ENCODE measurements at places on chromosomes 6 and 20.

DNA sequence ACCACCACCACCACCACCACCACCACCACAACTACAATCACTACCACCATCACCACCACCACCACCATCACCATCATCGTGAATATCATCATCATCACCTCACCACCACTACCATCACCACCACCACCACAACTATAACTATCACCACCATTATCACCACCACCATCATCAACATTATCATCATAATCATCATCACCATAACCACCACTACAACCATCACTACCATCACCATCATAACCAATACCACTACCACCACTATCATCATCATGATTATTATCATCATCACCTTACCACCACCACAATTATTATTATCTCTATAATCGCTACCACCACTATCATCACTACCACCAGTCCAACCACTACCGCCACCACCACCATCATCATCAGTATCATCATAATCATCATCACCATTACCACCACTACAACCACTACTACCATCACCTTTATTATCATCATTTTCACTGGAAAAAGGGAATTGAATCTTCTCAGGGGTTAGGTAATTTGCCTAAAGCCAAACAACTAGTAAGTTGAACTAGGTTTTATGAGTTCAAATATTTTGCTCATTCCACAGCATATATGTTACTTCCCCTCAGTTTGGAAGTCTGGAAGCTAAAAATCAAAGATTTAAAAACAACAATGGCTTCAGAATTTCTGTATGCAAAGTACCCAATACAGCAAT lies 8.3 kb downstream of the RIPOR2 start:
- no peak for DNase-seq

GRCh38 chr20:15642676-15643075 lies 930.6 kb downstream of the KIF16B start:
- DNase-seq: no peak

GRCh38 chr6:71383901-71384489 lies 95.4 kb downstream of the OGFRL1 start:
- DNase-seq: peak; percentile 33

GRCh38 chr6:43784049-43784855 lies 14.2 kb downstream of the VEGFA start:
- DNase-seq: no peak

DNA sequence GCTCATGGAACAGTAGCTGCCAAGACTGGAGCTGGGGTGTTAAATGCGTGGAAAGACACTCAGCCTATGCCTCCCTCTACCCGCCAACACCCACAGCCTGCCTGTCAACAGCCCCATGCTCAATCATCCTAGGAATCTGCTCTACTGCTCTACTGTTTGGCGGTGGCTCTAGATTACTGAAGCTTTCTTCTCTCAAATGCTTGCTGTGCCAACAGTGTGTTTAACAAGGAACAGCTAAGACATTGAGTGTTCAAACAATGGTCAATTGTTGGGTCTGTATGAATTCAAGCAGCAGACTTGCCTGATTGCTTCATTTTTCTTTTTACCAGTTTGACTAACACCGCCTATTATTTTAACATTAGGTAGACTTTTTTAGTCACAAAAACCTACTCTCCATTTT lies 258.6 kb downstream of the SOD2 start:
- DNase-seq: no peak

DNA sequence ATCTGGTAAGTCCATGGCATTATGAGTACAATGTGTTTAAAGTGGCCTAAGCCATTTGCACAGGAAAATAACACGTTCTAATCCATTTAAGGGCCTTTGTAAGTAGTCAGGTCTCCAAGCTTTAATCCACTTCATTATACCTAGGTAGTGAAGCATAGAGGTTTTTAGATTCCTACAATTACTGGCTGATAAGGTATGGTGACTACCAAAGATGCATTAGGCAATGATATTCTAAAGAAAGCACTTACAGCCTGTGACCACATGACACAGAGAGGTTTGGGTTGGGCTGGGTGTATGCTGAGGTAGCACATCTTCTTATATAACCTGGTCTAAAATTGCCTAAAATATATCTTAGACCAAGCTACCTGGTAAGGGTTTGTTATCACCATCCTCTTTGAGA lies 504.4 kb downstream of the TFAP2B start:
- no peak for DNase-seq

DNA sequence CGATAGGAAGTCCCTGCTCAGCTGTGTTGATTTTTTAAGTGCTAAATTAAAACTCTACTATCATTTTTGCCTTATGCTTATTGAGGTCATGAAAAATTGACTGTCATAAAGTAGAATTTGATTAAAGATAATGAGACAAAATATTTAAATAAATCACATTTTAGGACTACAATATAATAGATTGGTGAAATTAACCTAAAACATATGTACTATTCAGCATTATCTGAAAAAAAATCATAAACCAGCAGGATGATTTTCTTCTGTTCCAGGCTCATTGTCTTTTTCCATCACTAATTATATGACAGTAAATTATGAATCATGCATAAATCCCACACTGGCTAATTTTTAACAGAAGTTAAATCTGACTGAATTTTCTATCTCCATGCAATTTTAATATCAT lies 373.6 kb upstream of the NRSN1 start:
- no peak for DNase-seq

GRCh38 chr20:60395991-60396390 lies 437.8 kb downstream of the CDH26 start:
- DNase-seq: no peak

- DNase-seq: no peak
Observed at GRCh38 chr6:135946674-135947073, 95.2 kb downstream of the PDE7B start.

- no peak for DNase-seq
Observed at GRCh38 chr6:158048589-158048988, 66.9 kb downstream of the SYNJ2 start.

DNA sequence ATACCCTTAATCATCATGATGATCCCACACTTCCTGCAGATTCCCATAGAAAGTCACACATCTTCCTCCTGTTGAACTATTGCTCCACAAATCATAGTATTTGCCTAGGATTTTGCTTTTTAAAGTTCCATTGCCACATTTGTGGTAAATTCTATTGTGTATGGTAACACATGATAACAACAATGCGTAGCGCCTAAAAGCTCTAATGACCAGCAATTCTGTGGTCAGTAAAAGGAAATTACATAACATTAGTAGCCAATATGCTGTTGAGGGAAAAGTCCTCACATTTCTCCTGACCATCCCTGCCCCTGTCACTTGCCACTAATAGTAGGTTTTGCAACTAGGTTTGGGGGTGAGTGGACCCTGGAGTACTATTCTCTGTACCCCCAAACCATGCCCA lies 31.8 kb upstream of the PDE7B start:
- no peak for DNase-seq

- no peak for DNase-seq
Observed at GRCh38 chr20:57500962-57501361, 24.0 kb downstream of the CTCFL start.

DNA sequence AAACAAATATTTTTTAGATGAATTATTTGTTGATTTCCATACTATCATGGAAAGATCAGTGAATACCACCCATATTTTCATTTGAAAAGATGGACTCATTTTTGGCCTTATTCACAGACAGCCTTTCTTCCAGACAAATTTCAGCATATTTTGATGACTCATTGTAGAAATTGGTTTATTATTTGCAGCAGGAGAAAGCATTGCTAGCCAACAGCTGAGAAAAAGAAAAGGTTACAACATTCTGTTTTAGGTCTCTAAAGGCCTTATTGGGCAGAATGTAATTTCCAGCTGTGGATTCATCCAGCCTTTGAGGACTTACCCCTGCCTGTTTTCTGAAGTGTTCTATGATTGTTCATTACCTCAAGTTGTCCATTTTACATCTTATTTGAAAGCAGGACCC lies 201.9 kb downstream of the PLCB4 start:
- DNase-seq: no peak

GRCh38 chr6:2529211-2529719 lies 221.5 kb downstream of the MYLK4 start:
- DNase-seq: no peak

DNA sequence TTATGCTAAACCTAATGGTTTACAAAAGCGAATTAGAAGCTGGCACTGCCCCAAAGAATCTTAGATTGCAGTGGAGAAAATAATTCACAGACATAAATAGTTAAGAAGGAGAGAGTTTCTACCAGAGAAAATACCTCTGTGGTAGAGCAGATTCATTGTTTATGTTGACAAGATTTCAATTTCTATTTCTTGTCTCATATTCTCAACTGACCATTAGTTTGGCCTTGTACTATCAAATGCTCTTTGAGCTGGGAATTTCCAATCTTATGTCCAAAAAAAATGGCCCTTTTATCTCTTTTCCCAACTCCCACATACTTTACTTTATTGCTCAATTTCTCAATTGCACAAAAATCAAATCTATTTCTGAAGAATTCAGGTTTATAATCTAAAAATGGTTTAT lies 804.1 kb upstream of the CITED2 start:
- DNase-seq: no peak

- DNase-seq: no peak
Observed at GRCh38 chr20:43787937-43788336, 61.1 kb upstream of the GTSF1L start.

DNA sequence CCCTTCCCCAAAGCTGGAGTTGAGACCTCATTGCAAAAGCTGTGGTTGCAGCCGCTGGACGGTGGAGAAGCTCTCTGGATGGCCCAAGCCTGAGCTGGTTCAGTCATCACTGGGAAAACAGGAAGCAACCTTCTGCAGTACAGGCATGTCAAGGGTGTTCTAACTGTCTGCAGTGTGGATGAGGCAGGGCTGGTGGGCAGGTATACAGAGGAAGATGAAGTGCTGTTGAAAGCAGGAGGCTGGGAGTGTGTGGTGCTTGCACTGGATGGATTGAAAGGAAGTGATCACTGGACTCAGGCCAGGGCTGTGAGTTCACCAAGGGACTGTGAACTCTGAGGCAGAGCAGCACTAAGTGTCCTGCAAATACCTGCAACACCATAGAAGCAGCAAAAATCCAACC lies 89.0 kb upstream of the NOX3 start:
- DNase-seq: no peak

DNA sequence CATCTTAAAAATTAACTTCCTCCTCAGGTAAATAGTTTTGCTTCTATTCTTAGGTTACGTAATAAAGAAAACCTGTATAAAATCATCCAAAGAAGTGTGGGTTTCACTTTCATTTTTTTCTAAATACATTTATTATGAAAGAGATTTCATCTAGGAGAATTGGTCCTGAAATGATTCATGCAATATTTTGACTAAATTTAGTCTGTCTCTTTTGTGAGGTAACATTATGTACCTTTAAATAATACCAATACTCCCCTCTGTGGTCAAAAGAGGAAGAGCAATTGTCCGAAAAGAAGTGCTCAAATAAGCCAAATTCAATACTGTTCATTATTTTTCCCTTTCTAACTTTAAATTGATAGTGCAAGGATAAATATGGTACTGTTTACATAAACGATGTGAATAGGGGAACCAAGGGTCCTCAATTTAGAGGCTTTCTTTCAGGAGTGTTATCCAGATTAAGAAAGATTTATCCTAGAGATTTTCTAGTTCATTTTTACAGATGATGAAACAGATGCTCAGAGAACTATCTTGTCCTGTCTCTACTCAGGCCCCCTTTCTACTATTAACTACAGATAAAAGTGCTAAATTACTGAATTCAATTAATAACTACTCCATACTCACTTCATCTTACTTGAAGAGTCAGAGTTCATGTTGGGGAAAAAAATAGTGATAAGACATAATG lies 26.2 kb downstream of the CYP39A1 start:
- no peak for DNase-seq

- peak; percentile 38 for DNase-seq
Observed at GRCh38 chr6:30915591-30915946, 1.5 kb downstream of the VARS2 start.

DNA sequence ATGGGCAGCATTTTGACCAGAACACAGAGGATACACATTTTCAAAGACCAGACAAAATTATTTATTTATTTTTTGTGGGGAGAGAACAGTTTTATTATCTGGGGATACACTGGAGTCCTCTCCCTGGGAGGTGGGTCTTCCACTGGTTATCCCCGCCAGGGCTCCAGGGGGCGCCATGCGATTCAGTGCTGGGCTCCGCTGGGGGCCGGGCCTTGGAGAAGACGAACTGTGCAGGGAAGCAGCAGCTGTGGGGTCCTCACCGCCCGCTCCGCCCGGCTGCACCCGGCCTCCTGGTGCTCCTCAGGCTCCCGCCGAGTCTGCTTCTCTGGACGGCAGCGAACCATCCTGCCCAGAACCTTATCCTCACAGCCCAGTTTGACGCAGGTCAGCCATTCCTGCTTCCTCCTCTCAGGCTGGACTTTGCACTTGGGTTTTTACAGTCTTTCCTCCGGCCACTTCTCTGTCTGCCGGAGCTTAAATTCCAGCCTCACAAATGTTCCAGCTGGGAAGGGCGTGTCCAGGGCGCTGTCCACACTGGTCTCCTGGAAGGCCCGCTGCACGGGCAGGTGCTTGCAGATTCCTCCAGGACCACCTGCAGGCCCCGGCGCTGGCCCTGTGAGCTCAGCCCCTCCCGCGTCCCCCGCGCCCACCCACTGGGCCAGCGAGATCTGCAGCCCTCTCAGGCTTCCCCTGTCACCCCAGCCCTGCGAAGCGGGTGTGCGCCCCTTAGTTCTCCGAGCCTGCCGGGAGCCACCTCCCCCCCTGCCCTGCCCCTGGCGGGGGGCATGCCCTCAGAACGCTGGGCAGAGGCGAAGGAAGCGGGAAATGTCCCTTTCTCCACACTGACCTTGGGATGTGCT lies 1830.0 kb upstream of the DEFB115 start:
- no peak for DNase-seq

GRCh38 chr20:58384821-58385220 lies 4.2 kb upstream of the VAPB start:
- DNase-seq: no peak

DNA sequence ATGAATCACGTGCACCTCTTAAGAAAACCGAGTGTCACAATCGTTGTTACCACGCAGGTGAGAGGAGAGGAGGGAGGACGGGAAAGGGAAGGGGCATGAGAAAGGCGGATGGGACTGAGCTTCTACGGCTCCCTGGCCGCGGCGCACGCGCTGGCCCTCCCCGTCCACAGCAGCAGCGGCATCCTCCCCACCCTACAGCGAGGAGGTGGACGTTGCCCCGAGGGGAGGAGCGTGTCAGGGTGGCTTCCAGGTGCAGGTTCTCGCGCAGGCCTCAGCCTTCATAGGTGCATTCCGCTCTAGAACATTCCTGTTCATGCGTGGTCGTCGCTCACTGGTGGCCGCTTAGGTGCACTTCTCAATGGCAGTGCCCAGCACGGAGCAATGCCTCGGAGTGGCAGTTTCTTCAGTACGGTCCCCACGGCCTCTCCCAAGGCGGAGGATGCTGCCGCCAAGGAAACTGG lies 29.7 kb upstream of the AFDN start:
- DNase-seq: no peak

- no peak for DNase-seq
Observed at GRCh38 chr20:41306061-41306727, 11.3 kb downstream of the ZHX3 start.

Data from RCC 7860 (cell line).